PC-9 (cell line): ENCODE measurements at places on chromosomes 12 and 14.

DNA sequence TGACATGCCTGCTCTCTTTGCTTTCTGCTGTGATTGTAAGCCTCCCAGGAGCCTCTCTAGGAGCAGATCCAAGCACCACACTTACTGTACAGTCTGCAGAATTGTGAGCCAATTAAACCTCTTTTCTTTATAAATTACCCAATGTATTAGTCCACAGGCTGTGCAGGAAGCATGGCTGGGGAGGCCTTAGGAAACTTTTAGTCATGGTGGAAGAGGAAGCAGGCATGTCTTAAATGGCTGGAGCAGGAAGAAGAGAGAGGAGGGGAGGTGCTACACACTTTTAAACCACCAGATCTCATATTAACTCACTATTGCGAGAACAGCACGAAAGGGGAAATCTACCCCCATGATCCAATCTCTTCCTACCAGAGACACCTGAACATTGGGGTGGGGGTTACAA is 108.9 kb downstream of the DERA start:
- DNase-seq, result no peak

DNA sequence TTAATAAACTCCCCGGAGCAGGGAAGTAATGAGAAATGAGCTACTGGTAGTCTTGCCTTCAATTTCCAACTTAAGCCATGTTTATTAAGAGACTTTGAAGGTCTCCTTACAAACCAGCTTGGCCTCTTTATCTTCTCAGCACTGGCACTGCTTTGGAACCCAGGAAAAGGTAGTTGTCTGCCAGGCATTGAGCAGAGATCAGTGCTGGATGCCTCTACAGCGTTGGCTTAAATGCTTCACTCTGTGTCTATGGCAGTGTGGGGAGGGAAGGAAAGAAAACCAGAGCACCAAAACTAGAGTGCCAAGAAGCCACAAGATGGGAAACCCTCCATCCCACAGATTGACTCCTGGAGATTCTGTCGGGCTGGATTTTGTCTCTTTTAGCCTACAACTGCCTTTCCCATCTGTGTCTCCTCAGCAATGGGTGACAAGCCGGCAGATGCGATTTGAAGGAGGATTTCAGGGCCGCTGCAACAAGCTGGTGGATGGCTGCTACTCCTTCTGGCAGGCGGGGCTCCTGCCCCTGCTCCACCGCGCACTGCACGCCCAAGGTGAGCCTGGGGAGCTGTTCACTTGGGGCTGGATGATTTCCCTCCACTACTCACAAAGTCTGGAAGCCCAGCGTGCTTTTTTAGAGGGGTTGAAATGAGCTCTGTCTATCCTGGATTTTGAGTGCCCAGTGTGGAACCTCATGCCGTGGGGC is 57.3 kb downstream of the FNTB start:
- DNase-seq, result no peak

- DNase-seq, result no peak
Measured at GRCh38 chr14:53285821-53286220, 132.7 kb upstream of the DDHD1 start.

DNA sequence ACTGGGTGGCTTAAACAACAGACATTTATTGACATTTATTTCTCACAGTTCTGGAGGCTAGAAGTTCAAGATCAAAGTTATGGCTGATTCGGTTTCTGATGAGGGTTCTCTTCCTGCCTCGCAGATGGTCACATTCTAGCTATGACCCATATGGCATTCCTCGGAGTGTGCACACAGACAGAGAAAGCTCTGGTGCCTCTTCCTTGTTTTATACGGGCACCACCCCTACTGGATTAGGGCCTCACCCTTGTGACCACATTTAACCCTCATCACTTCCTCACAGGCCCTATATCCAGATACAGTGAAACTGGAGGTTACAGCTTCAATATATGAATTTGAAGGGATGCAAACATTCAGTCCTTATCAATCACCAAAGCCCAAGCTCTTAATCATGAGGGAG is 77.0 kb upstream of the OVCH1 start:
- no peak for DNase-seq

DNA sequence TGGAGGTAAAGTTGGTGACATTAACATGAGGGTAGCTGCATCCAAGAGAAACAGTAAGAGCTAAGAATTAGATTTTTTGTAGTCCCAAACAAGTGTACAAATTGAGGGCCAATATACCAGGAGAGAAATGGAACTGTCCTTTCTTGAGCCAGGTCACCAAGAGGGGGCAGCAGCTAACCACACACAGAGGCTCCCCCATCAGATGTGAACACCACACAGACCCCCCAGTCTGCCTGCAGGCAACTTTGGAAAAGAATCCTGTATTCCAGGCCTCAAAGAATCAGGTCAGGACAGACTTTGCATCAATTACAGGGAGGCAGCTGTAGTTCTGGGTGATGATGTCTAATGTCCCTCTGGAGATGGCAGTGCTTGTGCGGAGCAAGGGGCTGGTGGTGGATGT is 77.9 kb downstream of the SPTB start:
- no peak for DNase-seq

DNA sequence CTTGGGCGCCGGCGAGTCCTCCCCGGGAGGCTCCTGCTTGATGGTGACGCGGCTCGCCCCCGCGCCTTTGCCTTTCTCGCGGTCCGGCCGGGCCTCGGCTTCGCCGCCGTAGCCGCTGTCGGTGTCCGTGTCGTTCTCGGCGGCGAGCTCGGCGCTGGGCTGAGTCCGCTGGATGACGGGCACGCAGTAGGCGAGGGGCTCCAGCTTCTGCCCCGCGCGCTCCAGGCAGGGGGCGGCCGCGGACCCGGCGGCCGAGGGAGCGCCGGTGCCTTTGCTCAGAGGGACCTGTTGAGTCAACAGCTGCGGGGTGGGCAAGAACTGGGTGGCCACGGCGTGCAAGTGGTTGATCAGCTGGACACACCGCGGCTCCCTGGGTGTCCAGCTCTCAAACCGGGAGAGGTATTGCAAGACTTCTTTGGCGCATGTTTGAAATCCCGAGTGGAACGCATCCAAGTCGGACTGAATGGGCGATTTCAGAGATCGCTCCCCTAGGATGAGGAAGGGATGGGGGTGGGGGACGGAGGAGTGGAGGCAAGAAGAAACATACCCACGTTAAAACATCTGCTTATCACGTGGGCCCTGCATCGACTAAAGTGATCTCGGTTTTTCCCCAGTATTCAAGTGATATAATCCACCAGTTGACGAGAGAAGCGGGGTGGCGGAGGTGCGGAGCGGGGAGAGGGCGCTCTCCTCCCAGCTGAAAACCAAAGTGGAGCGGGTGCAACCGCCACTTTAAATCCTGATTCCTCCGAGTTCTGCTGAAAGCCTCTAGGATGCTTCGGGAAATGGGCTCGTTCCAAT is 2.0 kb downstream of the BHLHE41 start:
- peak; percentile 61 for DNase-seq

- DNase-seq, result no peak
Measured at GRCh38 chr12:102891756-102892155, 25.3 kb downstream of the PAH start.

- DNase-seq, result peak; percentile 42
Measured at GRCh38 chr12:119505001-119505400, 88.6 kb upstream of the TMEM233 start.

- no peak for DNase-seq
Measured at GRCh38 chr14:103538291-103539055, 9.5 kb downstream of the TRMT61A start.

DNA sequence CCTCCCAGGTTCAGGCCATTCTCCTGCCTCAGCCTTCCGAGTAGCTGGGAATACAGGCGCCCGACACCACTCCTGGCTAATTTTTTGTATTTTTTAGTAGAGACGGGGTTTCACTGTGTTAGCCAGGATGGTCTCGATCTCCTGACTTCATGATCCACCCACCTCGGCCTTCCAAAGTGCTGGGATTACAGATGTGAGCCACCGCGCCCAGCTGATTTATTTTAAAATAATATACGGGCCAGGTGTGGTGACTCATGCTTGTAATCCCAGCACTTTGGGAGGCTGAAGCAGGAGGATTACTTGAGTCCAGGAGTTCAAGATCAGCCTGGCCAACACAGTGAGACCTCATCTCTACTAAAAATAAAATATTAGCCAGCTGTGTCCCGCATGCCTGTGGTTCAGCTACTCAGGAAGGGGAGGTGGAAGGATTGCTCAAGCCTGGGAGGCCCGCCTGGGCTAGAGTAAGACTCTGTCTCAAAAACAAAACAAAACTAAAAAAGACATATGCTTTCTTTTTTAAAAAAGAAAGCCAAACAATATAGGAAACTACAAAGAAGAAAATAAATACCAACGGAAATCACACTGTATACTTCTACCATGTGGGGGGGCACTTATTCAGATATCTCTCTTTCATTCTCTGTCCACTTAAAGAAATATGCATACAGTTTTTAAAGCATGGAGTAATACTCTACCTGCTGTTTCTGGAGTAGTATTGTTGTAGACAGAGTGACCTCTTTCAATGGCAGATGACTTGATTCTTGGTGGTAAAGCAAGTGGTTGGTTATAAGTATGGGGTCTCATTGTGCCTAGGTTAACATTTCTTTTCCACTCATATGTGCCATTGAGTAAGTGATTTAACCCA is 930 bp upstream of the MIA2 start:
- DNase-seq, result no peak

DNA sequence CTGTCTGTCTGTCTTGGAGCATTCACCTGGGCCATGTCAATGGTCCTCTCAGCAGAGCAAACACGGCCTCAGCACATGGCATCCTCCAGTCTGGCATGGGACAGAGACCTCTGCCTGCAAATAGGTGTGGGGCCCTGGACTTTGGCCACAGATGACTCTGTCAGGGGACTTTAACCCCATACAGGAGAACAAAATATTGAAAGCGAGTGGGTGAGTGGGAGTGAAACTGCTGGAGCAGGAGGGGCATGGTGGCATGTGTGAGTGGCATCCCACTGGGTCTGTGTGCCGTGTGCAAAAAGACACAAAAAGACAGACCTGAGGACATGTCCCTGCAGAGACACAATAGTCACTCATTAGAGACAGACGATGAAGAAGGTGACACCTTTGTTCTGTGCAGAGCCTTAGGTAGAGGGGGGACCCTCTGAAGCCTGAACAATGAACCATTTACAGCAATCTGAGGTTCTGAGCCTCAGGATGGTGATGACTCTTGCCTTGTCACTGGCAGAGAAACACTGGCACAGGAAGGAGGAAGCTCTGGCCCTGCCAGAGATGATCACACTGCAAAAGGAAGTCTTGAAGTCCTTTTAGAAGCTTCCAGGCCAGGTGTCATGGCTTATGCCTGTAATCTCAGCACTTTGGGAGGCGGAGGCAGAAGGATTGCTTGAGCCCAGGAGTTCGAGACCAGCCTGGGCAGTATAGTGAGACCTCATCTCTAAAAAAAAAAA is 7.5 kb downstream of the LAG3 start:
- DNase-seq, result no peak

- no peak for DNase-seq
Measured at GRCh38 chr14:23487216-23487615, 17.7 kb downstream of the NGDN start.

DNA sequence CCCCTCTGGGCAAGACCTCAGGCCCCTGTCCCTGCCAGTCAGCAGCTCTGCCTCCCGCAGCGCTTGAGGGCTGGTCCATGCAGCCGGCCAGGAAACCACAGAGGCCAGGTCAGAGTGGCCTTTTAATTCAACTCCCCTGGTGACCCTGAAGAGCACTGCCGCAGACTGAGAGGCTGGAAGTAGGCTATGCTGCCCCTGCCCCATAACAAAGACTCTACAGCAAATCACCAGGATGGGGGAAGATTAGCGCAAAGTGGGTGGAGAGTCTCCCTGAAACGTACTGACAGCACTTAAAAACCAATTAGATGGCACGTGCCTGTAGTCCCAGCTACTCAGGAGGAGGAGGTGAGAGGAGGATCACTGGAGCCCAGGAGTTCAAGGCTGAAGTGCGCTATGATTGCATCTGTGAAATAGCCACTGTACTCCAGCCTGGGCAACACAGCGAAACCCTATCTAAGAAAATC is 70.5 kb downstream of the ITPK1 start:
- DNase-seq, result peak; percentile 74

- DNase-seq, result no peak
Measured at GRCh38 chr12:101823891-101824290, 6.9 kb downstream of the GNPTAB start.

DNA sequence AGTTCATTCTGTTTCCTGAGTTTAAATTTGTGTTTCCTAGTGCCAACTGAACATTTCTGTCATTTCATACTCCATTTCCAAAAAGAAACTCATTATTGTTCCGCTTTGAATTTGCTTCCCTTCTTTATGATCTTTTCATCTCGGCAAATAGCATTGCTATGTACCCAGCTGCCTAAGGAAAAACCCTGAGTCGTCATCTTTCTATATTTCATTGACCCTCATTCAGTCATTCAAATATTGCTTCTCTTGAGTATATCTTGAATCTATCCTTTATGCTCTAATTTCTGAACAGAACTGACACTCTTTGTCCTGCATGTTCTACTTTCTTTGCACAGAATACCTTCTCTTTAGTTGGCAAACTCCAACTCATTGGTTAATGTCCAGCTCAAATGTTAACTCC is 35.9 kb downstream of the ADIPOR2 start:
- no peak for DNase-seq

DNA sequence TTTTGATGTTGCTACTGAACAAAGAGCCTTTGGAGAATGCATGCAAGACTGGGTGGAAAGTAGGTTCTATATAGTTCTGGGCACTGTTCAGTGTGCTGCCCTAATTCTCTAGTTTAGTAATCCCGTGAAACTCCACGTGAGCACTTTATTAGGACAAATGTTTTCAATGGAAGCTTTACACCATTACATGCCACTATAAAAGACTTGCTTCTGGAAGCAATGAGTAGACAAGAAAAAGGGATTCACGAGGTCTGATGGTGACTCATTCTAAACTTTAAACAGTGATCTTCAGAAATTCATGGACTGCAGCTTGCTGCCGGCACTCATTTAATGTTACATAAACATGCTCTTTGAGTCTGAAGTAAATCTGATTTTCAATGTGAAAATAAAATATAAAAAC is 22.3 kb downstream of the ATG14 start:
- DNase-seq, result no peak

GRCh38 chr12:104243971-104244370 is 28.4 kb downstream of the TXNRD1 start:
- DNase-seq, result no peak

GRCh38 chr14:59629444-59630287 is 53.1 kb upstream of the CCDC175 start:
- DNase-seq, result no peak

GRCh38 chr12:69994724-69995173 is 169.7 kb downstream of the MYRFL start:
- DNase-seq, result no peak

GRCh38 chr14:103348154-103348553 is 14.1 kb downstream of the EIF5 start:
- no peak for DNase-seq
